Umbilical cord (tissue), 2 donors: ENCODE measurements at places on chromosomes 5 and 9.

- DNase-seq: no peak
These were observed 114.8 kb downstream of the TLE4 start for GRCh38 chr9:79686381-79687130.

- DNase-seq: no peak
These were observed 144.0 kb upstream of the CHD1 start for GRCh38 chr5:99072846-99073245.

- DNase-seq: no peak
These were observed 34.6 kb upstream of the SEMA4D start for GRCh38 chr9:89532478-89532877.

DNA sequence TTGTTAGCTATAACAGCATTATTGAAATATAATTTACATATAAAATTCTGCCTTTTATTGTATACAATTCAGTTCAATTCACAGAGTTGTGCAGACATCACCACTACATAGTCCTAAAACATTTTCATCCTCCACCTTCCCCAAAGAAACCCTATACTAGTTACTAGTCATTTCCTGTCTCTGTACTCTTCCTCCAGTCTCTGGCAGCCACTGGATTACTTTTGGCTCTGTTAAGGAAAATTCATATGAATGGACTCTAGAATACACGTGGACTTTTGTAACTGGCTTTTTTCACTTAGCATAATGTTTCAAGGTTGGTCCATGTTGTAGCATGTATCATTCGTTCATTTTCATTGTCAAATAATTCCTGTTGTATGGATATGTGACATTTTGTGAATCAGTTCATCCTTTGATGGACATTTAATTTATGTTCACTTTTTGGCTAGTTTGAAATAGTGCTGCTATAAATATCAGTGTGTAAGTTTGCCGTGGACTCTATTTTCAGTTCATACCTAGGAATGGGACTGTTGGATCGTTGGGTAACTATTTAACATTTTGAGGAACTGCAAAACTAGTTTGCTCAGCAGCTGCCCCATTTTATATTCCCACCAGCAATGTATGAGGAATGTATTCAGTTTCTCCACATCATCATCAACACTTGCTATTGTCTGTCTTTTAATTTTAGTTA, 9.7 kb downstream of the ICE1 start:
- no peak for DNase-seq

- DNase-seq: peak; percentile 36
These were observed 23.5 kb downstream of the GRAMD2B start for GRCh38 chr5:126446498-126447224.

DNA sequence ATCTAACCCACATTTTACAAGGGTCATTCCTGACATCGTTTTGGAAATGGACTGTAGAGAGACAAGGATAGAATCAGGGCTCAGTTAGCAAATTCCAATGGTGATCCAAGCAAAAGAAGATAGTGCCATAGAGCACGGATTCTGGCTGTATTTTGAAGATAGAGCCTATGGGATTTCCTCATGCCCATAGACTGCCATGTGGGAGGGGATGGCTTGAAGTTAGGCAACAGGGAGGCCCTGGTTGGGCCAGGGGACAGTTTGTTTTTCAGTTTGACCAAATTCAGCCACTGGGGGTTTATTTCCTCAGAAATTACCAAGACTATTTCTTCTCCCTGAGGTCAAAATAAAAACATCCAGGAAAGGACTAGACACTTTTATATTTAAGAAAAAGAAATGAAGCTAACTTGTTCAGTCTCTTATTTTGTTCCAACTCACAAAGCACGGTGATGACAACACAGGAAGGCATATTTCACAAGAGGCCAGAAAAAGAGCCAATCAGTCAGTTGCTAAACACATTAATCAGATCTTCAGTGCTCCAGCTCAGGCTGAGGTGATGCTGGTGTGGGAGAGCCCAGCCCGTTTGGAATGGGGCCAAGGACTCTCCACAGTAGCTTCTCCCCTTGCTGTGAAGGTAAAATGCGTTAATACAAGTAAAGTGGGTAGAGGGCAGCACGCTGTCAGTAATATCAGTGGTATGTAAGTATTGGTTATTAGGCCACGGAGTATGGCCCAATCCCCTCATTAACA, 4.4 kb upstream of the DCTN4 start:
- peak; percentile 78 for DNase-seq

DNA sequence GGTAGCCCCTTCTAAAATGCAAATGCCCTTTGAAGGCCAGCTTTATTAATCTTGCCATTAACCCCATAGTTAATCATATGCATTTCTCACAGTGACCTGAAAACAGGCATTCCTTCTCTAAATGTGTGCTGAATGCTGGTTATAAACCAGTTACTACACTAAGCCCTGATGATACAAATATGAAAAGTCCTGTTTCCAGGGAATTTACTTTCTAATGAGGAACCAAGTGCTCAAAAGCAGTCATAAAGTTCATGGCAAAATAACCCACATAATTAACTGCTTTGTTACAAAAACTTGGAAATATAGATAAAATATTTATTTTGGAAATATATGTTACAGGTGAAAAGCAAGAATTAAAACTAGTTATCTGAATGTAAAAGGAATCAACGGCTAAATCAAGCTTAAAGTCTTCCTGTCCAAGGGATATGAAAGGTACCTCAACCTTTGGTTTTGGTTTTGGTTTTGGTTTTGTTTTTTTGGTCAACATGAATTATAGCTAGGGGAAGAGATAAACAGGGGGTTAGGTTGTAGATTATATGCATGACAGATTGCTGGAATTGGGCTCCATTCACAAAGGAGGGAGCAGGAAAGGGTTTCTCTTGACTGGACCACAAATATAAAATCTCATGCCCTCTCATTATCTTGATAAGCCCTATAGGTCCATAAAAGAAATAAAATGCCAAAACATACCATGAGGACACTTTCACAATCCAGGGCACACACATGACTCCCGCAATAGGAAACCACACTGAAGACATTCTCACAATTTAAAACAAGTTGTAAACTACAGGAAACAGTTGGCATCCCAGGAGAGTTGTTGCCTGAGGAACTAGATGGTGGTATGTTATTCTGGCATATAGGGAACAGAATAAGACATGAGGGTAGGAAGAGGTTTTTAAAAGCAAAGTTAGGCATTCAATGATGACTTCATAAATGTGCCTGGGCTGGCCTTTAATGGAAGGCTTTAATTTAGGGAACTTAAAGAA, 46.7 kb upstream of the MACIR start:
- DNase-seq: no peak

DNA sequence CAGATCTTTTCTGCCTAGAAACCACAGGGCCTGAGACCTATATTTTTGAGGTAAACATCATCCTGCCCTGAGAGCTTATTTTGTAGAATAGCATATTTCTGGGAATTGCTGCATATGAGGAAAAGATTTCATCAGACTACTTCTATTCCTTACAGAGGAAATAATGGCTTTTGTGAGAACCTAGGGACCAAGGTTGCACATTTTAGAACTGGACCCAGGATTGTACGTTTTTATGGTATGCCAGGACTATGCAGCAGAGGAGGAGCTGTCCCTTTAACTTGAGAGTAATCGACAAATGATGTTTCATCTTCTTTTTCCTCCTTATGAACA, 2.2 kb upstream of the ALDH1A1 start:
- DNase-seq: no peak

GRCh38 chr9:109755040-109755439, 25.0 kb upstream of the PALM2AKAP2 start:
- no peak for DNase-seq

DNA sequence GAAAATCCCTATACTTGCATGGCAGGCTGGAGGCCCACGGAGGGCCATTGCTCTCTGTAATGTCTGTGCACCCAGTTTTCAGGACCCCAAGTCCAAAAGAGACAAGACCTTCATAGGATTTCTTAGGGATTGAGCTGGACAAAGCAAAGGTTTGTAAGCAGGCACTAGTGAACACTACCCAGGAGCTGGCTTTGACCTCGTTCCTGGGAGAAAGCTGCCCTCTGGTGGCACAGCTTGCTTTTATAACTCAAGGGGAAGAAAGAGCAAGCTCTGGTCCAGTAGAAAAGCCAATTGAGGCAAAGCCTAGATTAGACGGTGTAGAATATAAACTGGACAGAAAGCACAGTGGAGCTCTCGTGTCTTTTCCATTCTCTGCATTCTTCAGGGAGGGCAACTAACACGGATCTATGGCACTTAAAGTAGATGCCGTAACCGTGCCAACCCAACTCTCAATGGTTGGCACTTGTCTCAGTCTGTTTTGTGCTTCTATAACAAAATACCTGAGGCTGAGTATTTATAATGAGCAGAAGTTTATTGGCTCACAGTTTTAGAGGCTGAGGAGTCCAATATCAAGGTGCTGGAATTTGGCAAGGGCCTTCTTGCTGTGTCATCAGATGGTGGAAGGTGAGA, 7.9 kb downstream of the GABRP start:
- peak; percentile 77 for DNase-seq

DNA sequence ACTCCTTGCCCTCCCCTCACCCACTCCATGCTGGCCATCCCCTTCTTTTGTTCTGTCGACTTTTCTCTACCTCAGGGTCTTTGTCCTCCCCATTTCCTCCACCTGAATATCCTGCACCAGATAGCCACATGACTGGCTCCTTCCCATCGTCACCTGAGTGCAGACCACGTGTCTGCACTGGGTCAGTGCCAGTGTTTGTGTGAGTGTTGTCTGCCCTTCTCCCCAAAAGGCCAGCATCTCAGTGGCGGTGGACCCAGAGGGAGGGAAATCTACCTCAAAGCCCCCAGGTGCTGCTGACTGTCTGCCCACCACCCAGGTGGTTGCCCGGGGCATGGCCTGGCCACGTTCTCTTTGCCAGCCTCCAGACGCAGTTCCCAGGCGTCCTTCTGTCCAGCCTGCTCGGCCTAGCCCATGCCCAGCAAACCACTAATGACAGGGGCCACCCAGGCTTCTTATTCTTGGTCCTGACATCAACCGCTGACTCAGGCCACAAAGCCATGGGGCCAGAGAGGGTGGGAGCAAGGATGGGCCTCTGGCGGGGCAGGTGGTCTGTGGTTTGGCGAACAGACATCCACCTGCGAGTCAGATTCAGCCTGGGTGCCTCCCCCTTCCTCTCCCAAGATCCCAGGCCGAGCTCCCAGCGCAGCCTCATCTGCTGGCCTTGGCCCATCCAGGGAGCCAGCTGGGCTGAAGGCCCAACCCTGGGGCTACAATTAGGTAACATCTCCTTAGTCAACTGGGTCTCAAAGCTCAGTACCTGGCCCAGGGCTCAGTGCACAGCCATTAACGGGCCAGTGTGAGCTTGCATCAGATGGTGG, 5.5 kb upstream of the NINJ1 start:
- DNase-seq: no peak

DNA sequence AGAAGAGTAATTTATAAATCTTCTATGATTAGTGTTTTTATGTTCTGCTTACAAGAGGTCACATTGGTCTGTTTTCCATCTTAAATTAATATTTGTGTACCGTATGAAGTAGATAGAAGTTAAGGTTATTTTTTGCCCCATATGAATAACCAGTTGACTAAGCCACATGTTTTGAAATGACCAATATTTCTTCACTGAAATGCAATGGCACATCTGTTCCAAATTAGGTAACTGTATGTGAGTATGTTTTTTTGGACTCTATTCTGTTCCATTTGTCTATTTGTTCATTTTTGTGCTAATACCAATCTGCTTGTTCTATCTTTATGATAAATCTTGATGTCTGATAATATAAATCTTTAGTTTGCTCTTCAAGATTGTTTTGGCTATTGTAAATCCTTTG, 17.7 kb downstream of the JAK2 start:
- no peak for DNase-seq

- DNase-seq: no peak
These were observed 26.7 kb downstream of the POLR1E start for GRCh38 chr9:37512437-37512836.

DNA sequence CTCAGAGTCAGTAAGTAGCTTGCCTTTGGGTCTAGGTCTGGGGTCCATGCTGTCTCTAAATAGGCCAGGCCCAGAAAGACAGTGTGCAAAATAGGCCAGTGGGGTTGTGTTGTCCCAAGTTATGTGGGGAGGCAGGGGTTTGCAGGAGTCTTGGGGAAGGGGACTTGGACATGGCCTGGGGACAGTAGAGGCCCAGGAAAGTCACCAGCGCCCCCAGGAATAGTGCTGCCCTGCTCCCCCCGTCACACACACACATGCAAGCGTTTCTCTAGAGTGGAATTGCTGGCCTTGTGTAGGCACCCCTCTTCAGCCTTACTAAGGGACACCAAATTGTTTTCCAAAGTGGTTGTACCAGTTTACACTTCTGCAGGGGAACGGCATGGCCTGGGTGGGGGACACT, 227.5 kb downstream of the PBX3 start:
- DNase-seq: no peak

- DNase-seq: no peak
These were observed 4.3 kb upstream of the DOLPP1 start for GRCh38 chr9:129076640-129077037.

DNA sequence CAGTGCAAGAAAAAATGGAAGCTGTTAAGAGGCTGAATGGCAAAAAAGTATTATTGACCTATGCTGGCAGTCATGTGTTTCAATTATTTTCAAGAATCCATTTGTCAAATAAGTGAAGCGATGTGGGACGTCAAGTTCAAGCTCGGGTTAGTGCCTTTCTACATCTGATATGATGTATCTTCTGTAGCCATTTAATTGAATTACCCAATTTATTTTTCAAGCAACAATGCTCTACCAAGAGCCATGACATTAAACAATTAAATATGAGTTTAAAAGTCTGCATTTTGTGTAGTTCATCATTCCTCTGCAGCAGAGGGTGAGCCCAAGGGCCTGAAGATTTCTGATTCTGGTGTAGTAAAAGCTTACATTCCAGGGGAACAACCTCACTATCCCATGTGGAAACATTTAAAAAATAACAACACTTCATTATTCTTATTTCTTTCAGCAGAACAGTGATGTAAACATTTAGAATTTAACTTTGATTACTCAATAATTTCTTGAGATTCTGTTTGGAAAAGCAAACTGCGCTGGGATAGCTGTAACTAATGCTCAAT, 619.7 kb upstream of the ARRDC3 start:
- DNase-seq: no peak

DNA sequence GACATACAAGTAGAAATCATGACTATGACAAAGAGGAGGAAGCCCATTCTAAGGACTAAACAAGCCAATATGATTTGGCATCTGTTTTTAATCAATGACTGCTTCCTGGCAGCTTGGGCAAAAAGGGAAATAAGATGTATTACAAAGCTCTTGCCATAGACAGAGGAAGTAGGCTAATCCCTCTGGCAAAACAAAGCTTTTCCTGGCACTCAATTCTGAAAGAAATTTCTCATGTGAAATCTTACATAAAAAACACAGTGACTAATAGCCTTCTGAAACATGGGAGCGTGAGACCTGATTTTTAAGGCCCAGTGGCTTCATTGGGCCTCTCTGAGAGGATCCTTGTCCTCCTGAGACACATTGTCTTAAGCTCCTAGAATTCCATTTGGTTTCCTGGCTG, 93.6 kb downstream of the COL23A1 start:
- no peak for DNase-seq

GRCh38 chr9:80375477-80375876, 803.7 kb downstream of the TLE4 start:
- DNase-seq: peak; percentile 62

- no peak for DNase-seq
These were observed 269.5 kb downstream of the ADAMTSL1 start for GRCh38 chr9:18743421-18743820.
